WERI-Rb-1 (cell line): ENCODE measurements at places on chromosomes 4 and X.

DNA sequence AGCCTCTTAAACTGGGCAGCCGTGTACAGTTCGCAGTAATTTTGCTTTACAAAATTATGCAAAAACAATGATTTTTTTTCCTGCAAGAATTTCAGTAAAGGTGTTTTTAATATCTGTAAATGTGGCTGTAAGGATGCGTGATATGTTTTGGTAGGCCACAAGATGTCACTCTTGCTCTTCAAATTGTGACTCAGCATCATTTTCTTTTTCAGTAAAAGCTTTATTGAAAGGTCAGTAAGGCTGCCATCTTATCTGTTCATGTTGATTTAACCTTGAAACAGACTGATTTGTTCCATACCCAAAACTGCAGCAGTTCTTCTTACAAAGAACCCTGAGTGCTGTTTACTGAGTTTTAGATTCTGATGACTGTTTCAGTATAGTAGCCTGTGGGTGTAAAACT lies 39.9 kb downstream of the TXLNG start:
- no peak for DNase-seq

DNA sequence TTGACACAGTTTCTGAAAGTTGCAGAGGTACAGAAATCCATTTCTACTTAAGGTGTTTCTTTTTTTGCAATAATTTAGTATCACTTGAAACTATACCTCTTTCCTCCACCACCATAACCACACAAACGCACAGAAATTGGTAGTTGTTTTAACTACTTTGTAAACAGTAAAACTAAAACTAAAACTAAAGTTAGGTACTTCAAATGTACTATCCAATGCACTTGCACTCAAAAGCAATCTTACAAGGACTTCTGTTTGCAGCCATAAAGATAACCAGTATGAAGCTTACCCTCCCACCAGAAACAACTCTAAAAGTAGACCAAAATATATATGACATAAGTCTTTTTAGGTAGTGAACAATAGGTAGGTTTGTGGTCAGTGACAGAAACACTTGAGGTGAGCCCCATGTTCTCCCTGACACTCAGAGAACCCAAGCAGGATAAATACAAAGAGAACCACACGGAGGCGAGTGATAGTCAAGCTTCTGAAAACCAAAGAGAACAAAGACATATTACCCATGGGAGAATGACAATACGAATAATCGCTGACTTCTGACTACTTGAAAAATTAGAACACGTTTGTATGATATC lies 72.2 kb upstream of the VBP1 start:
- no peak for DNase-seq

DNA sequence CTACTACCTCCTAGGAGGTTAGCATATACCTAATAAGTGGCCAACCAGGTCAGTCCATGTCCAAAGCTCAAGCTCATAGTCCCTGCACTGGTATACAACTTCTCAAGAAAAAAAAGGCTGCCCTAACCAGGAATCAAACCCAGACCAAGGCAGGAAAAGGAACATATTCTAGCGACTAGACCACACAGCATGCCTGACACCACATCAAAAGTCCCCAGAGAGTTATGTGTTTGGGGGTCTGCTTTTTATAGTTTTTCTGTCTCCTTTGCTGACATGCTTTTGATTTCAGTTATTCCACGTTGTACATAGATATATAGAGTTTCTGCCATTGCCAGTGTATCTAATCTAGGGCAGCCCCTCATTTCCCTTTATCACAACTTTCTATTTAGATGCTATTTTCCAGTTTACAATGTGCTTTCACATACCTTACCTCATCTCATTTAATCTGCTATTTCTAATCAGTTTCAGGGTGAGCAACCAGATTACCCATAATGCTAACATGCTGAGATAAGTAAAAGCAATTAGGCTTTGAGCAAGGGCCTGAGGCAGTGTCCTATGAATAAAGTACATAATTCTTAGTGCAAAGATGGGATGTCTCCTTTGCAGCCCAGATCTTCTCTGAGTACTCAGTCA lies 17.8 kb downstream of the ARHGEF6 start:
- no peak for DNase-seq

DNA sequence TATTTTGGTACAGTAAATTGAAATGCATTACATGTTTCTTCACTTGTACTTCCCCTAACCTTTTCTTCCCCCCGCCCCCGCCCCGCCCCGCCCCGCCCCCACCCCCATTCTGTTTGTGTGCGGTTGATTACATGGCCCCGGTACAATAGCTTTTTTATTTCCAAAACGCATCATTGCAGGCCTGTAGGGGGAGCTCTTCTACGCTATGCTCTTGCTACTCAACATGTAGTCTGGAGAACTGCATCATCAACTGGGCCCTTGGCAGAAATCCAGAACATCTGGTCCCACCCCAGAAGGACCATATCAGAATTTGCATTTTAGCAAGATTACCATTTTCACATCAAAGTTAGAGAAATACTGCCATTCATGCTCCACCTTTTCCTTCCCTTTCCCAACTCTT lies 333.3 kb upstream of the DDX53 start:
- DNase-seq: peak; percentile 39

DNA sequence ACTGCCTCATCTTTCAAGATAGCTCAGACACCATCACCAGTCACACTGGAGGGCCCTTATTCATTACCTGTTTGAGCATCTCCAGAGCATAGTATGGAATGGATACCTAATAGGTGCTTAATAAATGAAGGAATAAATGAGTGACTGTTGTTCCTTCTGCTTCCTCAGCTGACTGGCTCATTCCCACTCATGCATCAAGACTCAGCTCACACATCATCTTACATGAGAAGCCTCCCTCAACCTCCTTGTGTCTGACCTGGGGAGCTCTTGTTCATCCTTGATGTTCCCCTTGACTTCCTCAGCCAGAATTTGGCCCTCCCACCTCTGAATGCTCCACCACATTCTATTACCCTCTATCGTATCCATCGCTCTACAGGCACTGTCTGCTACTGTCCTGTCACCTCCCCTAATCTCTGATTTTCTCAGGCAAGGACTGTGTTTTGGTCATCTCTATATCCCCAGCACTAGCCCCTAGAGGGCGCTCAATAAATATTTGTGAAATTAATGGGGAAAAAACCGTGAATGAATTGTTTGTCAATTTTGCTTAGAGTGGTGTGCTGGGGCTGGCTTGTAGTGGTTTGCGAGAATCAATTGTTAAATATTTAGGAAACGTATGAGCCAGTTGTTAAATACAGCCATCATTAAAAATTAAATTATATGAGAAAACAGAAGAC lies 88.3 kb downstream of the NHSL2 start:
- peak; percentile 58 for DNase-seq

DNA sequence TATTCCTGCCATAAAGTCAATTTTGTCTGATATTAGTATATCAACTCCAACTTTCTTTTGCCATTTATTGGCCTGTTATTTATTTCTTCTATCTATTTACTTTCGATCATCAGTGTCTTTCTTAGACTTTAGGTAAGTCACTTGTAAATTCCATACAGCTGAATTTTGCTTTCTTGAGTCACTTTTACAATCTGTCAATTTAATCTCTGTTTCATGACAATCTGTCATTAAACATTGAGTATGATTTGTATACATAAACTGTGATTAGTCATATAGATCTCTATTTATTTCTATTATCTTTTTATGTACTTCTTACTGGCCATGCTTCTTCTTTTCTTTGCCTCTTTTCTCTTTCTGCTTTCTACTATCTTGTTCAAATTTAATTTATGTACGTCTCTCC lies 160.1 kb downstream of the TMA16 start:
- DNase-seq: no peak

GRCh38 chr4:174550541-174550940 lies 28.3 kb upstream of the HPGD start:
- no peak for DNase-seq

- DNase-seq: no peak
These were observed 65.9 kb upstream of the HPF1 start for GRCh38 chr4:169823685-169824084.

- peak; percentile 64 for DNase-seq
These were observed 1.0 kb downstream of the RASGEF1B start for GRCh38 chr4:81470456-81471297.

DNA sequence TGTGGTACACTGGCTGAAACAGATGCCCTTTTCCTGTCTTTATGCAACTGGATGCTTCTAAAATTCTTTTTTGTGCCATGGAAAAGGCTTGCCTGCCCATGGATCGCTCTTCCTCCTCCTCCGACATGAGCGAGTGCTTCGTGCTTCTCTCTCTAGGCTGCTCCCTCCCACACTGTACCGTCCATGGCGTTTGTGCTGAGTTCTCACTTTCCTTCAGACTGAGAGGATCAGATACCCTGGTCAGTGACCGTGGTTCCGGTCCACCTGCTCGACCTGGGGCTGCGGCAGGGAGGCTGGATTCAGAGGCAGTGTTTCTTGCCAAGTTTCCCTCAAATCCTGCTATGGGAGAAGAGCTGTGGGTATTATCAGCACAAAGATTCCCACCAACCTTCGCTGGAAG lies 10.2 kb upstream of the CLDN24 start:
- no peak for DNase-seq
